Stimulated activated CD8-positive, alpha-beta memory T cell treated with anti-CD3 and anti-CD28 coated beads, Interleukin-2, amount 100 ng/mL, for 1 hour (primary cell): ENCODE measurements at places on chromosomes 16 and 17.

GRCh38 chr16:81415751-81416150 is 28.9 kb upstream of the CMIP start:
- DNase-seq = no peak

DNA sequence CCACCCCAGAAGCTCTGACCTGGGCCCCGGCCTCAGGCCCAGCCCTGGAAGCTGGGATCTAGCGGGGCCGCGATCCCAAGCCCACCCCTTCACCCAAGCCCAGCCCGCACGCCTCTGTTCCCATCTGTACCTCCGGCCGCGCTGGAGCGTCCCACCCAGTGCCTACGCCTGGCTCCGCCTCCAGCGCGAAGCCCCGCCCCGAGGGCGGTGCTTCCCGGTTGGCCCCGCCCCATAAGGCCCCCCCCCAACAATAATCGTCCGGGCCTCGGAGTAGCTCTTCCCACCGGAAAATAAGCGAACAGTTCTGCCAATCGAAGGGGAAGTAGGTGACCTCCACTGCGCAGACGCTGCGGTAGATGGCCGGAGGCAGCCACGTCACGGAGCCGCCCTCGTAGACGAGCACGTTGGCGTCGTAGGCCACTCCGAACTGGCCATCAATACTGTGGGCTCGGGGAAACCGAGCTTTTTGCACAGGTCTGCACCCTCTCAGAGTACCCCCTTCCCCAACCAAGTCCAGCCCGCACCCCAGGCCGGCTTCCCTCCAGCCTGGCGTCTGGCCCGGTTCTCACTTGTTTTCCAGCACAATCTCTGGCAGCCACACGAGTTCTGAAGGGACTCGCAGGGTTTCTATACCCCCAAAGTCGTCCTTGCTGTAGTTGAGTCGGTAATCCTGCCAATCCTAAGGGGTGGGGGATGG is 1.1 kb downstream of the CHRNE start:
- no peak for DNase-seq

DNA sequence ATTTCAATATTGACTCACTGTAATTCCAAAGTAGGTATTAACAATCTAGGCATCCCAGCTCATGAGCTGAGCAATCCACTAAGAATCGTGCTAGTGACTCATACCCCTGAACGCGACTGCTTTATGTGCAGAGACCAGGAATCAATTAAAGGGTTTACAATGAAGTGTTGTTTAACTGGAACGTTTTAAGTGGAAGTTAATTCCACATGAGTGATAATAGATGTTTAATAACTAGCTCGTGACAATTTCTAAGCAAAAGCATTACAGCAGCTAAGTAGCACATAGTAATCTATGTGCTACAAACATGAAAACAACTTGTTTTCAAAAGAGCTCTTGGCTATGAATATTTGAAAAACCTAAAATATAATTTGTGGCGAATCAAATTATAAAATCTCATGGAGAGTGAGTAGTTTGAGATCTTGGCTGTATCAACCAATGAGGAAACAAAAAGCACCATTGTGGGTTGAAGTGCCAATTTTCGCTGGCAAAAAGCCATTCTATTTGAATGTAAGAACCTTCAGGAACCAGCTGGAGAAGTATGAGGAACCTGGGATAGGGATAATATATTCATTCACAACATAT is 9.4 kb downstream of the GJC1 start:
- no peak for DNase-seq

DNA sequence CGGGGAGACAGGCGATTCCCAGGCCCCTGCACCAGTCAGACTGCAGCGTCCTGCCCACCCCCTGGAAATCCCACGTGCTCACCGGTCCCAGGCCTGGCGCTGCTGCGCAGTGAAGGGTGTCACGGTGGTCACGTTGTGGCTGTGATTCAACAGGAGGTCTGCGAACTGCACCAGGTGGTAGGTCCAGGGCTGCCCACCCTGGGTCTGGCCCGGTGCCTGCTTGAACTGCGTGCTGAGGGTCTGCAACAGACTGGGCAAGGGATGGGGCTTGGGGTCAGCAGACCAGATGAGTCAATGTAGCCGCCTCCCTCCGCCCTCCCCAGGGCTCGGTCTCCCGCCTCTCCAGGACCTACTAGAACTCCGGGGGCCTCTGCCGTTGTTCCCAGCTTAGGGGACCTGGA is 7.1 kb downstream of the MYBBP1A start:
- DNase-seq = no peak

DNA sequence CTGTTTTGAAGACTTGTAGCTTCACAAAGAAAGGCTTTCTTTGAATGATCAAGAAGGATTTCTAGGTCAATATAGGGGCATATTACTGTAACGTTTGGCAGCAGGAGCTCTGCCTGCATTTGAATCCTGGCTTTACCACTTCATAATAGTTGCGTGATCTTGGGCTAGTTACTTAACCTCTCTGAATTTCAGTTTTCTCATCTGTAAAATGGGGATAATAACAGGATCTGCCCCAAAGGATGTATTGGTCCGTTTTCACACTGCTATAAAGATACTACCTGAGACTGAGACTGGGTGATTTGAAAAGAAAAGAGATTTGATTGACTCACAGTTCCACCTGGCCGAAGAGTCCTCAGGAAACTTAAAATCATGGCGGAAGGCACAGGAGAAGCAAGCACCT is 12.5 kb downstream of the BMERB1 start:
- DNase-seq = no peak

DNA sequence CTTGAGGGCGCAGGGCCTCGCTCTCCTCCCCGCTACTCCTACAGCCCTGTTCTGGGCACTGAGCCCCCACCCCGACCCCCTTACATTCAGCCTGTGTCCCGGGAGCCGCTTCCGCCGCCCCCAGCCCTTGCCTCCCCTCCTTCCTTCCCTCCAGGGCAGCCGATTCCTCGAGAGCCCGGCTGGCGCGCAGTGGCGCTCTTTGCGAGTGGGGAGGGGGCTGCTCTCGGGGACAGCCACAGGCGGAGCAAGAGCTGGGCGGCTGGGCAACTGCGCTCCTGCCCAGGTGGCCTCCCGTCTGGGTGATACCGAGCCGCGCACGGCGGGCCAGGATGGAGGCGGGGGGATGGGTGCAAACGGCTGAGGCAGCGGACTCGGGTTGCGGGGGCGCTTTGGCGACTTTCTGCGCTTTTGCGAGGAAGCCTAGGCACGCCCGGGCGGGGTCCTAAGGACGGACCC is 1.2 kb downstream of the MMP15 start:
- DNase-seq = no peak

DNA sequence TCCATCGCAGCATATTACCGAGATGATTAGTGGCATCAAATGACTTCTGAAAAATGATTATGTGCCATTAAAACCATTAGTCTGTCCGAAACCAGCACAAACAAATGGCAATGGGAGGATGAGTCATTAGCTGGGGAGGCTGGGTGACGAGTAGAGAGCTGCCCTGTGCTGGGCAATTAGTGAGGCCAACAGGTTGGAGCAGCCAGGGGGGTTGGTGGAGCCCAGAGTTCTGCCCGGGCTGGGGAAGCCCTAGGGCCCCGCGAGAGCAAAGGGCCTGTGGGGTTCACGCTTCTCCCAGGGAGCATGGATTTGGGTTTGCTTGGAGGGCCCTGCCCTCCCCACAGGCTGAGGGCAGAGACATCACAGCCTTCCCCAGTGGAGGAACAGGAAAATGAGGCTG is 152.1 kb upstream of the RPL38 start:
- DNase-seq = no peak

DNA sequence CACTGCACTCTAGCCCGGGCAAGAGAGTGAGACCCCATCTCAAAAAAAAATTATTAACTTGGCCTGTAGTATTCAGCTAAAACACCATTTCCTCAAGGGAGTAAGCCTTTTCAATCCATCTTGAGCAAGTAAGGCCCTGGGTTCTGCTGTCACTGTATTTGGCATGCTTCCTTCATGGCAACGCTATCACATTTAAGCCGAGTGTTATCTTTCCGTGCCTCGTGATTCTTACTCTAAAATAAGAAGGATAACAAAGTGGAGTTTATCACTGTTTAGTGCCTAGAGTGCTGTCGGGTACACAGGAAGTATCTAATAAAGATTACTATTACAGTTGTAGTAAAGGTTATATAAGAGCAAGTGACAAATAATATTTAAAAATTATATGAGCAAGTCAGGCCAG is 8.8 kb downstream of the VPS53 start:
- no peak for DNase-seq

- DNase-seq = peak; percentile 52
These were observed 135.4 kb downstream of the KCNJ12 start for GRCh38 chr17:21511363-21512195.

DNA sequence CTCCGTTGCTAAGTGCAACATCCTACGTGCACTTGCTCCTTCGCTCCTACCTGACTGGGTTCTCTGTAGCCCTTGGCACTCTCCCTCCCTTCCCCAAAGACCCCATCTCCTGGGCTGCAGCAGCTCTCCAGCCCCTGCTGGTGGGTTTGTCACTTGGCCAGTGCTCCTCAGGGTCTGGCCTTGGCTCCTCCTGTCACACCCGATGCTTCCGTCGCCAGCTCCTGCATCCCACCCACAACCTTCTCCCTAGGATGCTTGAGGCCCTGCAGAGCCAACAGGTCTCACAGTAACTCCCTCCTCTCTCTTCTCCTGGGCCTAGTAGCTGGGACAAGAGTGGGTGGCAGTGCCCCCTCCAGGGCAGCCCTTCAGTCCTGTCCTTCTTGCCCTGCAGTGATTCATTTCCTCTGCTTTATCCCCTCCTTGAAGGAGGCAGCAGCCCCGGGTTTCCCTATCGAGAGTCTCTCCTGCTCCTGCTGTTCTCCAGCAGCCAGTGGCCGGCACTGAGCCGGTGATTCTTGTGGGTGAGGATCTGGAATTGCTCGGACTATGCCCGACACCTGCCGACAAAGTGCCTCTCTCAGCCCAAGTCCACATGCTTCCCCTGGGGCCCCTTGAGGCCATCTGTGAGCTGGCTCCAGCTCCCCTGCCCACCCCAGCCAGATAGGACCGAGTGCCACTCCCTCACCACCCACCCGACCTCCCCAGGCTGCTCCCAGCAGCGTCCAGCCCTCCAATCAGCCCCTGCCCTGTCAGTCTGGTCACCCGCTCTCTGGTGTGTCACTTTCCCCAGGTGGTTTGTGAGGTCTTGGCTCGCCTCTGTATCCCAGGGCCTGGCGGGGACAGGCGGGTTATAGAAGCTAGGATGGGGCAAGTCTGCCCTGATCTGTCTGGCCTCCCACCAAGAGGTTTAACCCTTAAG is 3.8 kb downstream of the LITAFD start:
- DNase-seq = no peak

- no peak for DNase-seq
These were observed 19.2 kb downstream of the ZNF200 start for GRCh38 chr16:3215601-3216262.

GRCh38 chr17:74972107-74972972 is at the start of gene HID1:
HID1 (minus strand) TSS chr17:74972759; CDS start chr17:74972656, 103 bp downstream.
- DNase-seq = peak; percentile 71

GRCh38 chr17:16929035-16929680 is 42.8 kb downstream of the TNFRSF13B start:
- DNase-seq = no peak

GRCh38 chr17:41184480-41184961 is at the start of gene KRTAP4-1:
KRTAP4-1 (minus strand) TSS chr17:41184911; CDS start chr17:41184854, 57 bp downstream.
- no peak for DNase-seq

GRCh38 chr17:13647543-13648021 is 45.9 kb upstream of the HS3ST3A1 start:
- DNase-seq = no peak

DNA sequence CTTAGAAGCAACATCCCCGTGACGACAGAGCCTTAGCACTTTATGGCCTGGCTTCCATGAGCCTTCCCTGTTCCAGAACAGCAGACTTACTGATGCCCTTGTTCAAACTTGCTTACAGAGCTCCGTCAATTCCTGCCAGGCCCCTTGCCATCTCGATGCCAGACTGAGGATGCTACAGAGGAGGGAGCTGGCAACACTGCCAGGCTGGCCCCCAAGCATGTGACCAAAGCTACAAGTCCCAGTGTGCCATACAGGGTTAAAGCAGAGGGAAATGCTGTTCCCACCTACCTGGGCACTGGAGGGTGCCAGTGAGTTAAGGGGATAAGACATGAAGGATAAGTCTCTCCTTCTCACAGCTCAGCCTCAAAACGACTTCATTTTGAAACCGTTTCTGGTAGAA is 33.5 kb upstream of the SREBF1 start:
- DNase-seq = no peak

DNA sequence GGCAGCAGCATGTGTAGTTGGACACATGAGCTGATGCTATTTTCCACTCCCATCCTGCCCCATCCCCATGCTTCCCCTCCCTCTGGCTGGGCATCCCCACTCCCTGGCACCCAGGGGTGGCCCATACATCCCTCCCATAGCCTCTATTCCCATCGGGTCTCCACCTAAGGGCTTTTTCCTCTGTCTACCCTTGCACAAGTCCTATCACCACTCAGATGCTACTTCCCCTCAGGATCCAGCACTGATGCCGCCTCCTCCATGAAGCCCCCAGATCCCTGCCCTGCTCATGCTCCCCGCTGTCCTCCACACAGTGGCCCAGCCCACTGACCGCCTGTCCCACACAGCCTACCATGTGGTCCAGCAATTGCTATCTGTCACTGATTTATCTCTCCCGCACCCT is 15.8 kb downstream of the TRPV1 start:
- no peak for DNase-seq

- no peak for DNase-seq
These were observed 7.3 kb downstream of the RPS15A start for GRCh38 chr16:18782697-18783429.

DNA sequence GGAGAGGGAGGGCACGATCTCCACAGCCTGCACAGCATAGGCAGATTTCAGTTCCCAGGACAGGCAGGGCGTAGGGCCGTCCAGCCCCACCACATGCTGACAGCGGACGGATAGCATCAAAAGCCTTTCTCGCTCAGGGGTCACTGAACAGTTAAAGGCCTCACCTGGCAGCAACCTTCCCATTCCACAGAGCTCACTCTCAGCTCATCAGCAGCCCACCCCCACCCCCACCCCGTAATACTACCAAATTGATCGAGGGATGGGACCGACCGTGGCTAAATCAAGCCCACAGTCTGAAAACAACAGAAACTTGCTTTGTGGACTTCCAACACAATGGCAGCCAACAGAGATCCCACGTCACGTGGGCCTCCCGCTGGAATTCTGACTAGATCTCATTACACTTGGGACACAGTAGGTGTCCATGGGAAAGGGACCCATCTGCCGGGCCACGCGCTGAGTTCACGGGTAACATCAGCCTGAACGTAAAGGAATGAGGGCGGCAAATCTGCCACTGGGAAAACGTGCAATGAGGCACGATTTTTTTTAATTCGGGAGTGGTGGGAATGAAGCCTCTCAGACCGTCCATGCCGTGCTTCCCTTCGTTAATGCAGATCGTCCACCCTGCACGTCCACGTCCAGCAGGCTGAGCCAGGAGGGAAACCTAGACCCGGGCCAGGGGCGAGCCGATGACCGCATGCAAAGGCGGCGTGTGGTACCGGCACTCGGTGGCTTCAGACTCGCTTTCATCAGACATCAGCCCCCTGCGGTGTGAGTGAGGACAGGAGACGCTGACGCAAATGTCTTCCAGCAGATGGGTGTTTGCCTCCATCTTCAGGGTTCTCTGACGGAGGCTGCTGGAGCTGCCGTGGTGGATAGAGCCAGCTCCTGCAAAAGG is 92.1 kb downstream of the TBC1D16 start:
- no peak for DNase-seq

DNA sequence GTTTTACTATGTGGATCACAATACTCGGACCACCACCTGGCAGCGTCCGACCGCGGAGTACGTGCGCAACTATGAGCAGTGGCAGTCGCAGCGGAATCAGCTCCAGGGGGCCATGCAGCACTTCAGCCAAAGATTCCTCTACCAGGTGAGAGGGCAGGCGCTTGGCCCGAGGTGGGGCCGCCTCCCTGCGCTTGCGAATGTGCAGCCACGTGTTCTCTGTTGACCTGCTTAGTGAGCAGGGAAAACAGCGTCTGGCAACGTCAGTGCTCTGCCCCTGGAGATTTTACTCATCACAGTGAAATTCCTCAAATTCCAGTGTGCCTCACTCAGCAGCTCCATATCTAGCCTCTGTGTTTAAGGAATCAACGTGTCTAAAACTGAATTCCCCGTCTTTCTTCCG is 33.4 kb upstream of the CLEC18A start:
- no peak for DNase-seq
